Kidney capillary endothelial cell (primary cell): ENCODE measurements at places on chromosomes 3 and 15.

GRCh38 chr3:126288314-126288713, 68.9 kb downstream of the KLF15 start:
- no peak for DNase-seq

DNA sequence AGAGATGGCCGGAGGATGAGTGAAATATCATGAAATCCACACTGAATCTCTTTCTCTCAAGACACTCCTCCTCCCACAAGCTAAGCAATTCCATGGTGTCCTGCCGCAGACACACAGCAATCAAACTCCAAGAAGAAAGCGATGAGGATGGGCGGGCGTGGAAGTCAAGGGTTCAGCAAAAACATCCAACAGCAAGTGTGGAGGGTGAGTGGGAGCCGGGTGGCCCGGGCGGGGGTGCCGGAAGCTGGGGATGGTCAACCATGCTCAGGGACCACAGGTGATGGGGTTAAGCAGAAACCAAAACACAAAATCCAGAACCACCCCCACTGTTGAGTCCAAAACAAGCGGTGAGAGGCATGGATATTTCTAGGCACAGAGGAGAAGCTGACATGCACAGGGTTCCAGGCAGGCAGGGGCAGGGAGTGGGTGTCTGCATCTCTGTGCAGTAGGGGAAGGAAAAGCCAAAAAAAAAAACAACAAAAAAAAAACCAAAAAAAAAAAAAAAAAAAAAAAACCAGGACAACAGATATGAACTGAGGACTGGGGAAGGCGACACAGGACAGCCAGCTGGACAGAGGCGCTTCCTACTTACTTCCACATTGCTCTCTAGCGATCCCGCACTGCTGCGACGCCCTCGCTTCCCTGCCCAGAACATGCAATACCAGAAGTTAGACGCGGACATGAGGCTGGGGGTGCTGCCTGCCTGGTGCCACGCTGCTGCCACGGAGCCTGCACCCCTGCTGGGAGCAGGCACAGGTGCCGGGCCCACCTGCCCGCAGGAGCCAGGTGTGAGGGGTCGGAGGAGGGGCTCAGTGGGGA, 61.0 kb upstream of the RPL32 start:
- no peak for DNase-seq

DNA sequence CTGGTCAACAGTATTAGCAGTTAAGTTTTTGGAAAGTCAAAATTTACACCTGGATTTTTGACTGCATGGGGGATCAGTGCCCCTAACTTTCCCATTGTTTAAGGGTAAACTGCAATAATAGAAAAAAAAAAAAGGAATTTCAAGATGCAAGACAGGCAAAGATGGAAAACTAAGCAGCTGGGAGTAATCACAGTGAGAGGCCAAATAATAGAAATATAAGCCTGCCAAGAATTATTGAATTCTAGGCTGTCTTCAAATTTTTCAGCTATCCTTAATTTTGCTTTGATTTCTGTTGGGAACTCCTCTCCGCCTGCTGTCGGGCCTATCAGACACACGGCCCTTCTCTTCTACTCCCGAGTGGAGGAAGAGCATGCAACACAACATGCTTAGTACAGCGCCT, 215.5 kb upstream of the LMCD1 start:
- DNase-seq, result no peak

- no peak for DNase-seq
These were observed 70.0 kb downstream of the PGPEP1L start for GRCh38 chr15:98937413-98938104.

- DNase-seq, result no peak
These were observed 25.4 kb downstream of the CXCR6 start for GRCh38 chr3:45968706-45969105.

GRCh38 chr3:37773471-37773870, 88.2 kb upstream of the CTDSPL start:
- DNase-seq, result no peak
